ENCODE measurements at places on chromosomes 7 and 10.

DNA sequence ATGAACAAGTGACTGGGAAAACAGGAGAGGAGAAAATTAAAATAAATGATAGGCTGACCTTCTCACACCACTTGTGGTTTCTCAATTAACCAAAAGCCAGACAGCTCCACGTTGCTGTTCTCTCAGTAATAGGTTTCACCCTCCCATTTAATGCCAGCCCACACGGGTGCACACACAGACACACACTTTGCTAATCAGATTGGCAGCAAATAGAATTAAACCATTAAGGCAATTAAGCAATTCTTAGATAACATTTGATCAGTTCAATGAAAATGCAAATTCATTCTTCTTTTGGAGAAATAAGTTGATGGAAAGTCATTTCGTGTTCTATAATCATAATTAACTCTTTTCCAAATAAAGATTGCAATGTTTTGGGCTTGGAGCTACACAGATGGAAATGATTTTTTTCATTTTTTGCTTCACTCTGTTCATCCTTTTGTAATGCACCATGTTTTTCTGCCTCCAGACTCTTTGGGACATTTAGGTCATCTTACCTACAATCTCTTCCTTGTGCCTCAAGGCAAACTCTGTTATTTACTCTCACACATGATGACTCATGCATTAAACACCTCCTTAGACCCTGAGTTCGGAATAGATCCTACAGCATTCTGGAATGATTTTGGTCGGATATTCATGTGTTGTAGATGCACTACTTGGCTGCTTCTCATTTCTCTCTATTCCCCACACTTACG, 700.7 kb downstream of the AUTS2 start:
- no peak for DNase-seq

- DNase-seq, result no peak
Measured at GRCh38 chr7:2896131-2896530, 52.0 kb upstream of the GNA12 start.

DNA sequence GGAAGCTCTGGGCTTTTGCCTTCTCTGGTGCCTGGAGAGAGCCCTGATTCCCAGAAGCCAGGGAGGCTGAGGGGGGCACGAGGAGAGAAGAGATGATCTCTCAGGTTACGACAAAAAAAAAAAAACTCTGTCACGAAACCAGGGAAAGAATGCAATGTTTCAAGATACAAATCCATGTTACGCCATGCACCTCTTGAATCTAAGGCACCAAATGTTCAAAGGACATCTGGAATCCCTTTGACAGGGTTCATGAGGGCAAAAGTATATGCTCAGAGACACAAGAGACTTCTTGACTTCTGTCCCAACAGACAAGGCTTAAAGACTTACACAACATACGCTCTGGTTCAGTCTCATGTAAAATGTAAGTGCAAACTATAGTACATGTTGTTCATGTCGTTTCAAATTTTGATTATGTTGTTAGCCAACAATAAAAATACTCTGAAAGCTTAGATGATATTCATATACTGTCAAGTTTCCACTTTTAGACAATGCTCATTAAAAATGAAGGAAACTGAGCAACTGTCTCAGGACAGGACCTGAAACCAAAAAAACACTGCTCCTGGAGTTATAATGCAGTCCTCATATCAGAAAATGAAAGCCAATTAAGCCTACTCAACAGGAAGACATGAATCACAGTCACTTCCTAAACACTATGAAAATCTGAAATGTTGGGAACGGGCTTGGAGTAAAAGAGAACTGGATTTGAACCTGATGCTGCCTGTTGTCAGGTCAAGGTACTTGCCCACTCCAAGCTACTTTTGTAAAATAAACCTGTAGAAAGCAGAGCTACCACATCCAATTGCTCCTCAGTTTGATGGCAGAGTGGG, 72.3 kb downstream of the CHCHD3 start:
- no peak for DNase-seq

GRCh38 chr10:48600645-48601505, 4.0 kb downstream of the ARHGAP22 start:
- DNase-seq, result no peak
